ENCODE measurements at places on chromosomes 3 and 15. TPM values are rescaled to one million over a fixed set of nuclear protein-coding genes. Genes with fewer than 3 reads are reported as not detected.

The DLL4 gene
- total RNA-seq, result 0.13 TPM

The RPUSD2 gene
- 11.7 TPM for total RNA-seq

The CILP gene
- 0.27 TPM for total RNA-seq

The TOPBP1 gene
- total RNA-seq, result 27.8 TPM

The AADACL2 gene
- total RNA-seq, result not detected

The MYO9A gene
- 22.1 TPM for total RNA-seq

The ZDHHC19 gene
- total RNA-seq, result not detected
